ENCODE measurements at places on chromosomes 1 and 21.

DNA sequence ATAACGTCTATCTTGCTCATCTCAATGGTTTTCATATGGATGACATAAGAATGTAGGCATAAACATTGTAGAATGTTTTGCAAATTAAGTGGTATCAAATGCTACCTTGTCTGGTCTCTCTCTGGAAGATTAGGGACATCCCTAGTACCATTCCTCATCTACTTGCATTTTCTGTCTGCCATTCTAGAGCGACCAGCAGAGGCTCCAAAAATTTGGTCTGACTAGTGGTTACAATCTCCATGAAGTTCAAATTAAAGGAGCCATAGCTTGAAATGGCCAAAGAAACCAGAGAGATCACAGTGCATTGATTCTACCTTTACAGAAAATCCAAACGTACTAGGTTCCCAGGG, 1.1 kb downstream of the CD84 start:
- no peak for DNase-seq

- DNase-seq, result no peak
These were observed 32.2 kb downstream of the KLHDC7A start for GRCh38 chr1:18512883-18513282.

DNA sequence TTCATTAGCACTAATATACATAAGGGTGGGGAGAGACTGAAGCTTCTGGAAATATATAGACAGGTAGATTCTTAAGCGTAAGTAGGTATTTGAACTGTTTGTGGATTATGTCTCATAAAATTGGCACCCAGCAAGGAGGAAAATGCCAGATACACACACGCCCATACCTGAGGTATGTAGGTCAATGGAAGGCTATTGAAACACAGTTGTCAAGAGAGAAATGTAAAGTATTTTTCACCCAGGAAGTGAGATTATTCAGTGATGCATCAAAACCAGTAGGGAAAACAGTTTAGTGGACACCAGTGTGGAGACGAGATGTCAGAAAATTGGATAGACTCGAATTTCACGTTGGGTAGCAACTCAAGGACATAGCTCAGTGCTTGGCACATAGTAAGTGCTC, 4.7 kb upstream of the RSPH1 start:
- DNase-seq, result no peak

- peak; percentile 8 for DNase-seq
These were observed 732.6 kb upstream of the CHRM3 start for GRCh38 chr1:238653693-238654321.

- DNase-seq, result no peak
These were observed at the start of gene GPR25 for GRCh38 chr1:200872446-200873115. TSS of gene GPR25 (plus strand) at chr1:200872981. CDS start at chr1:200873038, 57 bp downstream.
